HepG2 (cell line): ENCODE measurements at places on chromosomes 4 and X. TPM values are rescaled to one million over a fixed set of nuclear protein-coding genes. Genes with fewer than 3 reads are reported as not detected.

DNA sequence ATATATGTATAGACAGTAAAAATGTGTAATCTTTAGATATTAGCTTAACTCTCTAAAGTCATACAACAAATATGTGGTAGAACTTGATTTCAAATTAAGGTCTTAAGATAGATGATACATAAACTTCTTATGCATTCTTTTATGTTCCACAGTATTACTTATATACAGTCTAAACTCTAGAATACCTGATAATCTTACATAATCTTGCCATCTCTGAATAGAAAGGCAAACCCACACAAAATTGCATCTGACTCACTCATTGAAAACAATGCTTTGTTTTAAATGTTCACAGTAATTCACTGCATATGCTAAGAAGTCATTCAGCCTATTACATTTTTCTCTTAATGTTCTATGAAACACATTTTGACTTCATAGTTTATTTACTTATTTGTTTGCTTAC, 10.1 kb downstream of the SULT1B1 start:
- DNase-seq = no peak

The WAS gene
- total RNA-seq = not detected in 2 replicates

The TEC gene
- 0.20 TPM in 2 replicates for total RNA-seq

- DNase-seq = no peak
Observed at GRCh38 chr4:139596034-139596683, 40.1 kb upstream of the SETD7 start.

The PAGE4 gene
- total RNA-seq = 1.1 and 1.4 TPM in 2 replicates

- no peak for DNase-seq
Observed at GRCh38 chr4:4639370-4639769, 97.5 kb upstream of the STX18 start.

- no peak for DNase-seq
Observed at GRCh38 chr4:184860018-184860779, 34.4 kb upstream of the ACSL1 start.

GRCh38 chr4:184163813-184164212, 53.9 kb downstream of the ENPP6 start:
- peak; percentile 26 for DNase-seq

The SLC38A5 gene
- 22.3 and 46.1 TPM in 2 replicates for total RNA-seq

DNA sequence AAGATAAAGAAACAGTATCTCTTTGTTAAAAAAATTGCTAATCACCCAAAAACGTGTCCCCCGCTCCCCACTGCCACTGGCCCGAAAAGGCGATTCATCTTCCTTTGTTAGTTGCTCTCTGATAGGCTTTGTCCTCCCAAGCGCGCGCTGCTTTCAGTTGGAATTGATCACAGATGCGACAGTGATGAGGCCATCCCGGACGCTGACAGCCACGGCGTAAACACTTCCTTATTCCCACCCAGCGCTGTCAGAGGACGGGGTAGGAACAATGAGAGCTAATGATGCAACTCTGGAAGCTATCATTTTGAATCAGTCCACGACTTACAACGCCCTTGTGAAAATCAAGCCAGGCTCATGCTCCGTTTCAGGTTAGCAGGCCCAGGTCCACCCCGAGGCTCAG, 21.4 kb downstream of the SOD3 start:
- no peak for DNase-seq

DNA sequence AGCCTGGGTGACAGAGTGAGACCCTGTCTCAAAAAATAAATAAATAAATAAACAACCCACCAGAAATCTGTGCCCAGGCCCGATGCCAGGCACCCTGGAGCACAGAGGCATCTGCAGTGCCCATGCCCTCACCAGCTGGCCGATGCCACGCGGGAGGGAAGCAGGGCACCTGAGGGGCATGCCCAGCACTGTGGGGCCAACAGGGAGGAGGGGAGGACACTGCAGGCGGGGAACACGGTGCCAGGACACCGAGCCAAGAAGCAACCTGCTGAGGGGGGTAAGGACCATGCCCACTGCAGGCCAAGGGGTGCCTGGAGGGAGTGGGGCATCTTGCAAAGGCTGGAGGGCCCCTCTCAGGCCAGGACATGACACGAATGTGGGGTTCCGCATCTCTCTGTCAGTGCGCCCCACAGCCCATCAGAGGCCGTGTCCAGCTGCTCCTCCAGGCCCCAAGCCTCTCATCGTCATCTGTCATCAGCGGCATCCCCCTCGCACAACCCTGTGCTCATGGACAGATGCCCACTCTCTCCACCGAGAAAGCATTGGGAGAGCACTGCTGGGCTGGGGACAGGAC, 13.3 kb upstream of the DUSP9 start:
- no peak for DNase-seq

DNA sequence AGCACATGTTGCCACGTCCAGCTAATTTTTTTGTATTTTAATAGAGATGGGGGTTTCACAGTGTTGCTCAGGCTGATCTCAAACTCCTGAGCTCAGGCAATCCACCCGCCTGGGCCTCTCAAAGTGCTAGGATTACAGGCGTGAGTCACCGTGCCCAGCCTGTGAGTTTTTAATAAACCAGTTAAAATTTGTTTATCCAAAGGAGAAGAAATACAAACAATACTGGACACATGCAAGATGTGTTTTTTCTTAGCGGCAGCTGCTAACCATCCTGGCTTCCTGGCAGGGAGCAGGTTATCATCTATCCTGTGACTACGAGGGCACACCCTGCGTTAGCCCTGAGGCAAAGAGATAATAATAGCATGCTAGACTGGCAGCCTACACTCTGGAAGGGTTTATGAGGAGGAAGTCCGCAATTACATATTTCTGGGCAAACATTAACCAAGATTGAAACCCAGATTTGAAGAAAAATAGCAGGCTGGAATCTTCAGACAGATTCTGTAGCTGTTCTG, 191.4 kb downstream of the SPRY1 start:
- DNase-seq = peak; percentile 32

DNA sequence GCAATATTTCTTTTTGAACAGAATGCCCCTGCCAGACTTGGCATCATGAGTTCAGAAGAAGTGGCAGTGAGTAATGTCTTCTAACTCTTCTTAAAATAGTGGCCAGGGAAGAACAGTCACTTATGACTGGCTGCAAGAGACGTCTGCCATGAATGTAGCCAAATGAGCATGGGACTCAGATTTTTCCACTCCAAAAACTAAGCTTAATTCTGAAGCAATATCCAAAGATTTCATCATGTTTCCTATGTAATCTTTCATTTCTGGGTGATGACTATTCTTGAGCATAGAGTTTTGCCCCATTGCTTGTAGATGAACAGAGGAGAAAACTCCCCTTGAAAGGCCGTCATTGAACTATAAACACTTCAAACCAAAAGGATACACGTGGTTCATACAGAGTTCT, 11.8 kb downstream of the AMBN start:
- no peak for DNase-seq

- DNase-seq = no peak
Observed at GRCh38 chr4:127829014-127829413, 46.9 kb downstream of the HSPA4L start.

DNA sequence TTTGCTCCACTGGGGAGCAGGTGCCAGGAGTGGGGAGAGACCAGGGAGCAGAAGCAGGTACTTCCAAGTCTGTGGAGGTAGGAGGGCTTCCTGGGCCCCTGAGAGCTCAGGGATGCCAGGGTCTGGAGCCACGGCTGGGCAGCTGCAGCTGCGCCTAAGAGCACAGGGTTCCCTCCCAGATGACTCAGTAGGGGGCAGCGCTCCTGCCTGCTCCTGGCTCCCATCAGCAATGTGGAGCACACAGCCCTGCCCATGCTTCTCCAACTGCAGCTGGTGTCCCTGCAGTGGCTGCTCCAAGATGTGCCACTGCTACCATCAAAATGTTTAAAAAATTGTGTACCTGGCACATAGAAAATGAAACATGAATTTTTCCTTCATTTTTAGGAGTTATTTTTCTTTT, 1028.2 kb downstream of the PCDH7 start:
- no peak for DNase-seq

DNA sequence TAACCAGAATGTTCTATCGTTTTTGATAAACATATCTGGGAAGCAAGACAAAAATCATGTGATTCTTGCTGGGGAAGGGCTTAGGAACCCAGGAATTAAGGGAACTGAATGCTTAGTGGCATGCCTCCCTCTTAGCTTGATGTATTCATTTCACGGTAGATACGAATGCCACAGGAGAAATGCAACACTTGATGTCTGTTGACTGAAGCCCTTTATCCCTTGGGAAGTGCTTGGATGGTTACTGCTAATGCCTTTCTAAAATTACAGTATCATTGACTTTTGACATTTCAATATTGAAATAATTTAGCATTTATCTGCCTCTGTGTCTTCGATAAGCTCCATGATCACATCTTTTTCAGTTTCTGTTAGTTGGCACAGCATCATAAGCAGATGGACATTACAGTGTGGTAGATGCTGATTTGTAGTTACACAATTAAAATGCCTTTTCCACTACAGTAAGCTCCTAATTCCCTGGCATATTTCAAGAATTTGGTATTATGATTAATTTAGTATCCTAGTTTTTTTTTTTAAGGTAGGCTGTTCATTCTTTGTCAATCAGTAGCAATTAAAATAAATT, 226.7 kb downstream of the ARHGAP10 start:
- DNase-seq = no peak

DNA sequence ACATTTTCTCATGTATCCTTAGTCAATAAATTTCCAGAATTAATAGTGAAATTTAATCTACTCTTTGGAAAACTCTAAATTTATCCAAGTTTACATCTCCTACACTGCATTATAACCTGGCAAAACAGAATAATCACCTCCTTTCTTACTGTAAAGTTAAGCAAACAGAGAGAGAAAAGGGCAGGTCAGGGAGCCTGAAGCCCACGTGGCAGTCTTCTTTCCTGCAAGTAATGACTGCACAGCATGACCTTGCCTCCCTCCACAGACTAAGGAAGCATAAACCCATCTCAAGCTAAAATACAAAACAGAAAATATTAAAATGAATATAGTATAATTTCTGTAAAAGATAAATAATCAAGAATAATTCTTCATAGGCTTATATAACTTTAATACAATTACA, 1153.0 kb downstream of the C4orf33 start:
- no peak for DNase-seq

GRCh38 chrX:109974906-109975655, 27.8 kb upstream of the TMEM164 start:
- DNase-seq = no peak

- no peak for DNase-seq
Observed at GRCh38 chr4:159767406-159767805, 664.5 kb downstream of the RAPGEF2 start.

The ETDC gene
- total RNA-seq = not detected in 2 replicates

The TMEM271 gene
- not detected in 2 replicates for total RNA-seq

The REELD1 gene
- total RNA-seq = 0.04 TPM in 1 of 2 replicates, not detected in the other

- no peak for DNase-seq
Observed at GRCh38 chr4:138927072-138927471, 88.5 kb upstream of the NOCT start.

DNA sequence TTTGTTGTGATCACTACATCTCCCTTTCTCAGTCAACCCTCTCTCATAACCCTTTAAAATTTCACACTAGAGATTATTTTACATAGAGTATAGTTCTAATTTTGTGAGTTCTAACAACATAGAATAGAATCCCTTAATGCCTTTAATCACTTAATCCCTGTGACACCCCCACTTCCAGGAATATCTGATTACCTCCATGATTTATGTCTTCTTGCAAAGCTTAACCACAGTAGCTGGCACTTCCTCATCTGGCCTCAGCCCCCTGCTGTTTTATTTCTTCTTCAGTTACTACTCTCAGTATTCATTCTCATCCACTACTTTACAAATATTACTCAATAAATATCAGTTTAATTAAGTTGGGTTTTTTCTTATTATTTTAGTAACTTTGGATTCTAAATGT, 340.9 kb downstream of the CENPC start:
- DNase-seq = no peak

The PRDM5 gene
- not detected in 2 replicates for total RNA-seq

GRCh38 chr4:71300964-71301363, 37.9 kb upstream of the SLC4A4 start:
- DNase-seq = no peak

The CT55 gene
- total RNA-seq = 0.15 TPM in 1 of 2 replicates, not detected in the other
